ENCODE measurements at places on chromosomes 5 and 9.

GRCh38 chr9:33380390-33381094 lies 21.8 kb downstream of the AQP7 start:
- DNase-seq = no peak

- DNase-seq = no peak
These were observed 202.9 kb downstream of the NR2F1-AS1 start for GRCh38 chr5:93378073-93378472.

DNA sequence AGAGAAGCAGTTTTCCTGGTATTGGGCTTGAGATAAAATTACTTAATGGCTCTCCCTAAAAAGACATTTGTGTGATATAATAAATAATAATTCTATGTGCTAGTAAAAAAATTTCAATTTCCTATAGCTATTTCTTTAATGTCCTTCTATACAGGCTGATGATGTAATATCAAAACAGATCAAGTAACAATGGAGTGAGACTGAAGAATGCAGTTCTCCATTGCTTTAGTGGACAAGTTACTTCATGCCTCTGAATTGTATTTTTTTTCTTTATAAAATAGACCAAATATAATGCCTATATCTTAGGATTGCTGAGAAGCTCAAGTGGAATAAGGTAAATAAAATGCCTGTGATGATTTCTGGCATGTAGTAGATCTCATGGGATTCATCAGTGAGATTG lies 35.6 kb upstream of the NEURL1B start:
- DNase-seq = no peak

DNA sequence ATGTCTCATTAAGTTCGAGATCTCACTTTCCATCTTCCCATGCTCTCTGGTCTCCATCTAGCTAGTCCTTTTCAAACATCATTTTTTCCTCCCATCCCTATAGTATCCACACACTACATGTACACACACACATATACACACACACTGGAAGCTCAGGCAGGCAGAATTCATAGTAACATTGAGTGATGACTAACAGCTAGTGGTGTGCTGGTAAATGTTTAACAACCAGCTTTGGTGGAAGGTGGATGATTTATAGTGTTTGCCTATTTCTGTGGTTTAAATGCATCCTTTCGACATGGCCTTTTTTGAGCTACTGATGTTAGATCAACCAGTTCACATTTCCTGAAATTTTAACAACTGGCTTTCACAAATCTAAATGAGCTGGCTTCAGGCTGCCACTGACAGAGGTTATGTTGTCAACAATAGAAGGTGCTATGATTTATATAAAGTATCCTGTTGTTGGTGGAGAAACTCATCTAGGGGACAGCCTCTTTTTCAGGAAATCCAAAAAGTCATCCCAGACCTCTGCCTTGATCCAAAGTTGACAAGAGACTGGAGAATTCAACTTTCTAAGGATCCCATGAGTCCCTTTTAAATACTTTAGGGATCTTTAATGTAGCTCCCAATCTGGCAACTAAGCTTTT lies 117.8 kb downstream of the CCDC192 start:
- no peak for DNase-seq
